ENCODE measurements at places on chromosomes 4 and X.

DNA sequence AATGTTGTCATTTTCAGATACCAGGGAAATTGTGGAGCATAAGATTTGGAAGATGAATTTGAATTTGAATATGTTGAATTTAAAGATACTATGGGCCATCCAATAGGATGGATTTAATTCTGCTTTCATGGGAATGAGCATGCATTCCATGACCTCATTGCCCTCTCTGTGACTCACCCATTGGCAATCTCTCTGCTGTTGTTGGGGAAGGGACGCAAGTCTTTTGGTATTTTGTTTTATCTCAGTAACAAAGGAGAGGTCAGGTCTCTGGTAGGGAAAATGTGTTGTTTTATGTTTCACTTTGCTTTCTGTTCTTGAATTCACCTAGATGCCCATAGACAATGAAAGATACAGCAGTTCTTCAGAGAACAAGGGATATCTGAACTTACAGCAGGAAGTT lies 42.1 kb upstream of the MAGEA4 start:
- no peak for DNase-seq

DNA sequence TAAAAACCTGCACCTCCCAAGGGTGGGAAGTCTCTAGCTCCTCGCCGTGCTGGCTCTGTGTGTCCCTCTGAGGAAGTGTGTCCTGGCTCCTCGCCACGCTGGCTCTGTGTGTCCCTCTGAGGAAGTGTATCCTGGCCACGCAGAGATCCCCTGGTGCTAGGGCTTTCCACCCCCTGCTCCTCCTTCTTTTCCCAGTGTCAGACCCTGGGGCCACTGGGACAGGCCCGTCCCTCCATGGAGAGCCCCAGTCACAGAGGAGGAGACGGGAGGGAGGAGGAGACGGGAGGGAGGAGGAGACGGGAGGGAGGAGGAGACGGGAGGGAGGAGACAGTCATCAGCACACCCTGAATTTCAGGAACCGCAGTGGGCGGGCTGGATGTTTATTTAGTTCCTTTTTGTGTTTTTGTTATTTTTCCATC lies 53.8 kb upstream of the HGFAC start:
- no peak for DNase-seq

GRCh38 chrX:23694606-23695005 lies 27.3 kb downstream of the PRDX4 start:
- DNase-seq = no peak

DNA sequence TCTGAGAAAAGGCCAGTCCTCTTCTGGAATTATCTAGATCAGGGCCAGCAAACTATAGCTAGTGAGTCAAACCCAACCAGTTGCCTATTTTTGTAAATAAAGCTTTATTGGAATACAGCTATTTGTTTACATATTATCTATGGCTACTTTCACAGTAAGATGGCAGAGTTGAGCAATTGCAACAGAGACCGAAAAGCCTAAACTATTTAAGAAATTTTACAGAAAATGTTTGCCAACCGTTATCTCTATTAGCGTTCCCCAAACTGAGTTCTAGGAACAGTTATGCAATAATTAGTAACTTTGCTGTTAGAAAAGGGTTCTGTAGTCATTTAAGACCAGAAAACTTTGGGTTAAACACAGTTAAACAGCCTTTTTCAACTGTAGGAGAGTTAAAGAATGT lies 10.5 kb downstream of the TEX13B start:
- no peak for DNase-seq

DNA sequence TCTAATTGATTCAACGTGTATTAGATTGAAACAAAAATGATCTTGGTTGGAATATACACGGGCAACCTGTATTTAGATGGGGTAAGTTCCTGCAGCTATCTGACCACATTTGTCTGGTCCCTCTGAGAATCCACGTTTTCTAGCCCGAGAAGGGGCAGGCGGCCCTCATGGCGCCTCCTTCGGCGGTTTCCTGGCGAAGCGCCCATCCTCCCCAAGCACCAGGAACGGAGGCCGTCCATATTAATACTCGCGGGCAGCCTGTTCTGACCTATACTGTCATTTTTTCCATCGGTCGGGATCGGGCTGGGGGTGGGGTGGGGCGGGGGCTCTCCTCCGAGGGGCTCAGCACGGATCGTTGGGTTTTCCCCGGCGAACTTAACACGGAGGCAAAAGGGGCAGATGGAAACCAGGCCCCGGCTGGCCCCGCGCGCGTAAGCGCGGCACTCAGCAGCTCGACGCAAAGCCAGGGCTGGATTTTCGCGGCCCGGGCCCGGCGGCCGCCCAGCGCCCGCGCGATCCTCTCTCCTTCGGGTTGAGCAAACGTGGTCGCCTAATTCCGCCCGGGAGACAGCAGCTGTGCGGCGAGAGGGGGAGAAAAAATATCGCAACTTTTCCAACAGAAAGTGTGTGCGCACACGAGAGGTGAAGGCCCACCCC lies 77.2 kb upstream of the BCOR start:
- DNase-seq = peak; percentile 43

- no peak for DNase-seq
These were observed 1.5 kb downstream of the LAP3 start for GRCh38 chr4:17578482-17578891.

DNA sequence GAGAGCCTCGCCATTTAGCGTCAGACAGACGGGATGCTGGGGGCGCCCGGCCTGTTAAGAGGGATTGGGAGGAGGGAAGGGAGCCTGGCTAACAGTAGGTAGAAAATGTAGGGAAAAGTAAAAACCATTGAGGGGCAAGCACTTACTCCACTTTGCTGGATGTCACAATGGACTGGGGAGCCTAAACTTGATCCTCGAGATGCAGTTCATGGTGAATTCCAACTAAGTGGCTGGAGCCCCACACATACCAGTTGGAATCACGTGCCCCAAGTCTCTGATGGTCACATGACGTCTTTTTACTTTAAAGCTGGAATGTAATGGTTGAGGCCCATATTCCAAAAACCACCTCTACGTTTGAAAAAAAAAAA lies 1.5 kb downstream of the PLS3 start:
- no peak for DNase-seq

- no peak for DNase-seq
These were observed 19.1 kb downstream of the FNIP2 start for GRCh38 chr4:158787709-158788475.

DNA sequence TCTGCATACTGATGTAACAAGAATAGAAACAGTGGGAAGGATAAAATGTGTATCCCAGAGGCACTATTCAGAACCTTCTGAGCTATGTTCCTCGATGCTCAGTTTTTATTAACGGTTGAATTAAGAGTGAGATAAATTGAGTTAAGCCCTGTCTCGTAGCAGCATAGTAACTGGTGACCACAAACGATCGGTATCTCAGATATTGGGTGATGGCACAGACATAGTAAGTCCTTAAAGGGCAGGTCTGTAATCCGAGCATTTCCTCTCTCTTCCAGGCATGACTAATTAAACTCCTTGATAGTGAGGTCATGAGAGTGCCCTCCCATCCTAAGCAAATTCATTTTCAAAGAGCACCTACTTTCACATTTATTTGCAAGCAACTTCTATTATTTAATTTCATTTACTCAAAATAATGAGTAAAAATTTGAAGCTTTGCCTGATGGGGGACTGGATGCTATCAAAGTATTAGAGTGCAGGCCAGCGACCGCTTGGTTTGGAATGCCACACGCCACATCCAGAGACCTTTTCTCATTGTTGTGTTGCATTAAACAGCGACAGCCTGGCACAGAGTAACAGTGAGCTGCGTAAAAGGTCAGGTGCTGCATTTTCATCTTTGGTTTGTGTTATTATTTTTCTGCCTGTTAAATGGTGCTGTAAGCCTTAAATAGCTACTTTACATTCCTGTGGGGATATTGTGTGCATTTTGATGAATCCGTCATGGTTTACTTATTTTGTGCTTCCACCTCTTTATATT lies 101.9 kb downstream of the PCDH7 start:
- no peak for DNase-seq

DNA sequence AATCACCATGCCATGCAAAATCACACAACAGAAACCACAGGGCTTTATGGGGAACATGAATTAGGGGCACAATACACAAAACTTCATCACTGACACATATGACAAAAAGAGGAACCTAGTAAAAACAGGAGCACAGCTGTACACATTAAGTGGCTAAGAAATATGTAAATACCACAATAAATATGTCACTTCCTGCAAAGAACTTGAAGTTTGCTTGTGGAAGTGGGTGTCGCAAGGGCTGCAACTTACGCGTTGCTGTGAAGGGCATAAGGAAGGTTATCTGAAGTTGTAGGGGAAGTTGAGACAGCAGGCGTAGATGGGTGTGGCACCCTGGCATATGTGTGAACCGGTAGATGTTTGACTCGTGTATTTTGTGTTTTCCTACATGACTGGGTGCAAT lies 42.4 kb downstream of the CLCN4 start:
- DNase-seq = no peak

DNA sequence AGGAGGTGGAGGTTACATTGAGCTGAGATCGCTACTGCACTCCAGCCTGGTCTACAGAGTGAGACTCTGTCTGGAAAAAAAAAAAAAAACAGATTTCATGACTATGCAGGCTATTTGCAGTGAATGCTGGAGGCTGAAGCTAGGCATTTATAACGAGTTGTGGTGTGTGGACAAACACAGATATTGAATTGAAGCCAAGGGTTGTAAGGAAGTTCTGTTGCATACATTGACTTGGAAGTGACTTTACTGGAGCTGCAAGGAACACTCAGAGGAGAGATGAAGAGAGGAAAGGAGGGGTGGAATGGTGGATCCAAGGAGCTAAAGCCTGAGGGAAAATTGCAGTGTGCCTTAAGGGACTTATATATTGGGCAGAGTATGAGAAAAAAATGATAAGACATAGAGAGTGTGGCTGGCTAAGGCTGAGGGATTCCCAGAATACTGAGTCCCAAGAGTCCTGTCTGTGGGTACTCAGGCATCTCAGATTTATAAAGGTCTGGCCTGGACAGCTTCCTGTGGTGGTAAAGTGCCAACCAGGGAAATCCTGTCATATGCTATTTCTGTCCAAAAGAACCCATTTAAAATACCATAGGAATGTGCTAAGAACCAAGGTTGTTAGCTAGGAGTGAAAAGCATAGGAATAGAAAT lies 87.8 kb upstream of the GUCY1A1 start:
- no peak for DNase-seq

DNA sequence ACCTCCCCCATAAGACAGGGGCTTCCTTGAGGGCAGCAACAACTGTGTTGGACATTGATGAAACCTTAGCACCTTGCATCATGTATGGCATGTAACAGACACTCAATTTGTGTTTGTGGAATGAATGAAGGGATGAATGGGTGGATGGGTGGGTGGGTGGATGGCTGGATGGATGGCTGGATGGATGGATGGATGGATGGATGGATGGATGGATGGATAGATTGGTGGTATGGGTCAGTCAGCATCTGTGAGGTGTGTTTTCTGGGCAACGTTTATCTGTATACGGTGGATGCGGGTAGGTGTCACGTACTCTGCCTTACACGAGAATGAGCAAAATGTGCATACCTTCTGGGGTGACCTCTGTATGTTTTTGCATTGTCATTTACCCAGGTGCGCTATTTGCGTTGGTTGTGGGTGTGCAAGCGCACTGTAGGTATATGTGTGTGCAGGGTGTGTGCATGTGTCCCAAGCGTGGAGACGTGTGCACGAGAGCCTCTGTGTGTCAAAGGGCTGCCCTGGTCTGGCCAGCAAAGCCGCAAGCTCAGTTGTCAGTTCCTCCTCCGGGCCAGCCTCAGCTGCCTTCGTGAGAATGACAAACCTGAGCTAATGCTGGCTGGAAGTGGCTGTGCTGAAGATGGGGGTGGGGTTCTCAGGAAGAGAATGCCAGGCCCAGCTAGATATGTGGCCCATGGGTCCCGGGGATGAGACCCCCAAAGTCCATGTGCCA lies 26.5 kb downstream of the ELF4 start:
- peak; percentile 44 for DNase-seq

GRCh38 chrX:55841962-55842752 lies 124.6 kb downstream of the RRAGB start:
- DNase-seq = no peak

GRCh38 chrX:73877687-73878086 lies 314.7 kb downstream of the CHIC1 start:
- no peak for DNase-seq

- no peak for DNase-seq
These were observed 220.8 kb downstream of the SPANXN3 start for GRCh38 chrX:143296521-143296920.

DNA sequence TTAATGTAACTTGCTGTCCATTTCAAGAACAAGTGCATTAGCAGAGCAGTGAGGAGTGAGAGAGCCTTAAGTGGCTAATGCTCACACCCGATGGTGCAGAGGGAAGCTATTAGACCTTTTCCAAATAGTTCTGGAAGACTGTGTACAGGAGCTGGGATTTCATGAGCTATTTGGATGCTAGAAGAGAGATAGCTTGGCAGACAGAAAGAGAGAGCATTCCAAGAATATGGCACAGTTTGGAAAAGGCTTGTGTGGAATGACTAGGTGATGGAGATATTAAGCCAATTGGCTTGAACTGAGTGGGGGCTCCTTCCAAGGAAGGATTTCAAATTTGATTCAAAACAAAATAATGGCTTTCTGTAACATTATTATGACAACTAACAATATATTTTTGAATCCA lies 1097.2 kb upstream of the TENM3 start:
- no peak for DNase-seq

- no peak for DNase-seq
These were observed 15.2 kb downstream of the GUCY1A1 start for GRCh38 chr4:155681886-155682285.

DNA sequence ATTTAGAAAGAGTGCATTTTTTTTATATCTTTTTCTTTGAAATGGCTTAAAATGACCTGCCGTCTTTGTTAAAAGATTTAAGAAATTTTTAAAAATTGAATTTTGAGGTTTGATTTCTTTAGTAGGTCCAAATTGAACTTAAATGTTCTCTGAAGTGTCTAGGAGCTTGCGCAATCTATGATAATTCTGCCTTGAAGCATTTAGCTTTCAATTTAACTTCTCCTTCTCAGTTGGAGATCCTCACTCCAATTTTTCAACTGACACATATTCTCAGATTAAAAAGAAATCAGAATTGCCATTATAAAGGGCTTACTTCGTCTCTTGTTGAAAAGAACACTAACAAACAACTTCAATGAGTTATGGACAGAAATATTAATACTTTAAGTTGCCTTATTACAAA lies 273.5 kb downstream of the TMA16 start:
- no peak for DNase-seq

GRCh38 chr4:152997288-152997687 lies 61.2 kb downstream of the FHDC1 start:
- no peak for DNase-seq

- no peak for DNase-seq
These were observed 366.5 kb upstream of the LCORL start for GRCh38 chr4:18388039-18388438.

DNA sequence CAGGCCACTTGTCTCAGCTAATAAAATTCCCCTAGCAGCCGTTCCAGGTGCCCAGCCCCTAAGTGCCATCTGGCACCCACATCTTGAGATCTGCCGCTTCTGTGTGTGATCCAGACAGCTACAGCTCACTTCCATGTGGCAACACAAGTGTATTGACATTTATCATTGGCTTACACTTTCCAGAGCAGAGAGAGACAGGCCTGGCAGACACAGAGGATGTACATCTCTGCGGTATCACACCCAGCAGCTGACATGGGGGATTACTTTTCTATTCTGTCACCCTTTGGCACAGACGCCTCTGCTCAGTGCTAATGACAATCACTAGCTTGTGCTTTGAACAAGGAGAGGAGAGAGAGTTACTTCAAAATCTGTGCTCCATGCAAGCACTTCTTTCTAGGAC lies 195.9 kb downstream of the KDR start:
- DNase-seq = no peak

GRCh38 chrX:141945426-141945825 lies 41.7 kb downstream of the MAGEC1 start:
- no peak for DNase-seq

Data from activated naive CD8-positive, alpha-beta T cell treated with anti-CD3 and anti-CD28 coated beads, Interleukin-2, amount 10 ng/mL, durations not matched to agents 7 days and 5 days (primary cell).